ENCODE measurements at places on chromosomes 1 and 21.

DNA sequence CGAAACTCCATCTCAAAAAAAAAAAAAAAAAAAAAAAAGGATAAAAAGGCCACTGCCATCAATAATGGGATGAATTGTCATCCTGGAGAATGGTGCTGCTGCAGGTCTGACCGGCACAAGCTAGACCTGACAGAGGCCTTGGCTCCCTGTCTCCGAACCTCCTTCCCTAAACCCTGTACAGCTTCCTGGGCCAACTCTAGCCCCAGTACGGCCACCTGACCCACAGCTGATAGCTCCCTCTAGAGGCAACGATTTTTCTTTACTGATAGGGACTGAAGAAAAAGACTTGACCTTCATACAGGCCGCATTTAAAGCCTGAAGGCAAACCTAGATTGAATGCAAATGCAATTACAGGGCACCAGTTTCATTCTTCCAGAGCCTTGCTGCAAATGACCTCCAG lies 30.7 kb downstream of the NOL9 start:
- DNase-seq: peak; percentile 50

DNA sequence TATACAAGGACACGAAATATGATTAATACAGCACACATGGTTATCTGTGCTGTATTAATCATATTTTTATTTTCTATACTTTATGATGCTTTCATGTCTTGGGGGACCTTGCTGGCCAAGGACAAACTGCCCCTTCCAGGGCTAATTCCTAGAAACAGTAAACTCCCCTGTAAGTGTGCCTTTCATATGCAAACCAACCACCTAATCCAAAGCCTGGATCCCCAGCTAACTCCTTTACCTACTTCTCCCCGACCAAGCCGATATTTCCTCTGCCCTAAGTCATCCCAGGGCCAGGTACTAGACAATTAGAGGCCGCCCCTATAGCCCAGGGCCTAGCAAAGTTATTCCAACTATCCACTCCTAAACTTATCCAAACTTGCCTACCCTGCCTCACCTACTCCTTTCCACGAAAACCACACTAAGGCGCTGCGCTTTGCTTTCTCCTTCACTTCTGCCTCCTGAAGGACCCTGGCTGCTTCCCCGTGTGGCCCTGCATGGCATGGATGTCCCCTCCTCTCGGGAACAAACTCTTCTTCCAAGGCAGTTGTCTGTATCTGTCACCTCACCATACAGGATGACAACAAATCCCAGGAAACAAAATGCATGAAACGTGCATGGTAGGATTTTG lies 10.2 kb downstream of the SH3BP5L start:
- no peak for DNase-seq

- no peak for DNase-seq
Observed at GRCh38 chr1:214826619-214827018, 223.6 kb downstream of the CENPF start.

DNA sequence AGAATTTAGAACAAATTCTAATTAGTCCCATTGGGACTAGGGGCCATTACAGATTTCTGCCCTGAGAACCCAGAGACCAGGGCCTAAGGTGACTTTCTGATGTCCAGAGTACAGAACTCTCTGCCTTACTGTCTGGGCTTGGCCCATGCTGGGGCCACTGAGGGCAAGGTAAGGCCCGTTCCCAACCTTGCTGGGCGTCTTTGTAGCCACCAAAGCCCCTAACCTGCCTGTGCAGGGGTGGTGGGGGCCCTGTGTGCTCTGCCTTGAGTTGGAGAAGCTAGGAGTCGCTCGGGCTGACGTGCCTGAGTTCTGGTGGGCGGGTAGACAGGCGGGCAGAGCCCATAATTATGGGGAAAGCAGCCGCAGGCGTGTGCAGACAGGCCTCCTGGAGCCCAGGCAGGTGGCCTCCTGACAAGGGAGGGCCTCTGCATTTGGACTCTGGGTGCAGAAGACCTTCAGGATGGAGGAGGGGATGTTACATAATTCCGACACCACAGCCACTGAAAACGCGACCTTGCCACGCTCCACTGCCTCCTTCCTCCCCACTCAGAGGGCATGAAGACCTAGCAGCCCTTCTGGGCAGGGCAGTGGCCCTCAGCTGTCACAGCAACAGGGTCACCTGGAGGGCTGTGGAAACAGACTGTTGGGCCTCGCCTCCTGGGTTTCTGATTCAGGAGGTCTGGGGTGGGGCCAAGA lies 239.9 kb upstream of the TMEM51 start:
- DNase-seq: peak; percentile 65

- no peak for DNase-seq
Observed at GRCh38 chr1:31517301-31517700, 59.0 kb upstream of the TINAGL1 start.

DNA sequence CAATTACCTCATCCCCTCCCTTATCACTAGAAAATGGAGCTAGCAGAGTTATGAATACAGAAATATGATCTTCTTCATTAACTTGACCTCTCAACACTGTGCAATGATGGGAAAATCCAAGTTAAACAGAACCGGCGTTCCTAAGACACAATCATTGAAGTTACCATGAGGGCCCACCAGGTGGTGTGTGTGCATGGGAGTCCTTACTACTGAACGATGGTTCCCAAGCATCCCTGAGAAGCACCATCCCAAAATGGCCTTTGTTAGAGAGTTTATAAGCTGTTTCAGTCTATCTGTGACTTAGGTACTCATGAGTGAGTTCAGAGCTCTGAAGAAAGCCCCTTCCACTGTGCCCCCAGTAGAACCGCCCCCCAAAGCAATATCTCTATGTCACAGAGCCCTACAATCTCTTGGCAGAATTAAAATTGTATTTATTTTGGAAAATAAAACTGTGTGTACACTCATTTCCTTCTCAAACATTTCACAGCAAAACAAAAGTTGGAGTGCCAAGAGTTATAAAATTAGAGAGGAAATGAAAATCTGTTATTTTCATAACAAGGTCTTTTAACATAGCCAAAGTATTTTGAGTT lies 56.8 kb downstream of the PLD5 start:
- DNase-seq: peak; percentile 34

DNA sequence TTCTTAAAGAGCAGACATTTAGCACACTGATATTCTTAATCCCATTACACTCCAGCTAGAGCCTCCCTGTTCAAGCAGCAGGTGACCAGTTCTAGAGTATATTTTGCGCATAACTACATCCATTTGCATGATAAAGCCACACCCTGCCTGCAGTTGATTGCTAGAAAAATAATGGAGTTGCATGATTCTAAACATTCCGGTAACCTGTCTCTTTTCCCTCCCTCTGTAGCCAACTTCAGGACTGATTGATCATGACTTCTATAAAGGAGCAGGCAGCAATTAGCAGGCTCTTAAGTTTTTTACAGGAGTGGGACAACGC lies 14.9 kb downstream of the ARMH1 start:
- DNase-seq: no peak

DNA sequence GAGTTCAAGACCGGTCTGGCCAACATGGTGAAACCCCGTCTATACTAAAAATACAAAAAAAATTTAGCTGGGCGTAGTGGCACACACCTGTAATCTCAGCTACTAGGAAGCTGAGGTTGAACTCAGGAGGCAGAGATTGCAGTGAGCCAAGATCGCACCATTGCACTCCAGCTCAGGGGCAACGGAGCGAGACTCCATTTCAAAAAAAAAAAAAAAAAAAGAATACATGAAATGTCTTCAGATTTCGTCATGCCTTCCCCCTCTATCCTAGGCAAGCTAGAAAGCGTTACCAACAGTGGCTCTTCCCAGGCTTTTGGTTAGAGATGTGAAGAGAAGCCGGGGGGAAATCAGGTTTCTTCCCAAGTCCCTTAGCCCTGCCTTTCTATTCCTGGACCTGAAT lies 3.6 kb downstream of the TFF1 start:
- DNase-seq: no peak

DNA sequence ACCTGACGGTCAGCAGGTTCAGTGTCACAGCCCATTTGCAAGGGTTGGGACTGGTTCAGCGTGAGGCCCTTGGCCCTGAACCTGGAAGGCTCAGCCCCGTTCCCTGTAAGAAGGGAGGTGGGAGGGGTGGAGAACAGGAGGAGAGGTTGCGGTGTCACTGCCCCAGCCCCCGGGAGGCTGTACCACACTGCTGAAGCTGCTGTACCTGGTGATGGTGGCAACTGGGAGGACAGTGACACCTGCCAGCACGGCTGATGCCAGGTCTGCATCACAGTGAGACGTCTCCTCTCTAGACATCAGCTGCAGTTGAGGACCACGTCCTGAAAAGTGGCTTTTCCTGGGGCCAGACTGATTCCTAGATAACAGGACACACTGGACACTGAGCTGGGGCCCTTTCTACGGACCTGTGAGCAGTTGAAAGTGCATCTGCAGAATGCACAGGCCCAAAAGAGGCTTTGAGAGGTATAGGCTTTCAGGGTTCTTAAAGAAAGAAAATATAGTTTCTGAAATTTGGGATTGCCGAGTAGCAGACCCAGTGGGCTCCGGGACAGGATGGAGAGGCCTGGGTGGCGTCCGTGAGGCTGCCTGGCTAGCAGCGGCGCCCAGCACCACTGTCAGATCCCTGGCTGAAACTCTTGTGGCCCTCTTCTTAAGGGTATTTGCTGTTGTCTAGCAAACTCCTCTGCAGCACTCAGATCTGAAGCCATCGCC lies 47.7 kb downstream of the COQ8A start:
- no peak for DNase-seq

DNA sequence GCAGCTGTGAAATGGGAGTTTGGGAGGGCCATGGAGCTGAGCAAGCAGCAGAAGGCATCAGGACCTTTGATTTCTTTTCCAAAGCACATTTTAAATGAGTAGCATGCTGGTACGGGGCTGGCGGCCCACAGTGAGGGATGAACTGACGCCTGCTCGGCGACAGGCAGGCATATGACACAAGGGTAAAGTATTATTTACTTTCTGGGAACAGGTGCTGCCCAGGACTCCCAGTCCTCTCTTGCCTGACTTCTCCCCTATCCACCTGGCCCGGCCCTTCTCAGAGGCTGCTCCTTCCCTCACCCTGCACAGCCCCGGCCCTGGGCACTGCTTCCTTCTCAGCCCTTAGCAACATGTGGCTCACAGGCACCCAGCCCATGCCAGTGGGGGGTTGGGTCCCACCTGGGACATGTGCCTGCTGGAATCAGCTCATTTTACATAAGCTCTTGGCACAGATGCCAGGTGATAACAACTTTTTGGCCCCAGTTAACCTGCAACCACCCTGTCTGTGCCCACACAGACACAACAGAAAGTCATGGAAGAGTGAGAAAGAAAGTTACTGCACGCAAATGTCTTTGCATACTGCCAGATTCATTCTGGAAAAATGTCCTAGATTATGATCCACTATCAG lies 112.3 kb upstream of the GADD45A start:
- no peak for DNase-seq

GRCh38 chr21:46560568-46561444 lies 44.1 kb downstream of the S100B start:
- no peak for DNase-seq

DNA sequence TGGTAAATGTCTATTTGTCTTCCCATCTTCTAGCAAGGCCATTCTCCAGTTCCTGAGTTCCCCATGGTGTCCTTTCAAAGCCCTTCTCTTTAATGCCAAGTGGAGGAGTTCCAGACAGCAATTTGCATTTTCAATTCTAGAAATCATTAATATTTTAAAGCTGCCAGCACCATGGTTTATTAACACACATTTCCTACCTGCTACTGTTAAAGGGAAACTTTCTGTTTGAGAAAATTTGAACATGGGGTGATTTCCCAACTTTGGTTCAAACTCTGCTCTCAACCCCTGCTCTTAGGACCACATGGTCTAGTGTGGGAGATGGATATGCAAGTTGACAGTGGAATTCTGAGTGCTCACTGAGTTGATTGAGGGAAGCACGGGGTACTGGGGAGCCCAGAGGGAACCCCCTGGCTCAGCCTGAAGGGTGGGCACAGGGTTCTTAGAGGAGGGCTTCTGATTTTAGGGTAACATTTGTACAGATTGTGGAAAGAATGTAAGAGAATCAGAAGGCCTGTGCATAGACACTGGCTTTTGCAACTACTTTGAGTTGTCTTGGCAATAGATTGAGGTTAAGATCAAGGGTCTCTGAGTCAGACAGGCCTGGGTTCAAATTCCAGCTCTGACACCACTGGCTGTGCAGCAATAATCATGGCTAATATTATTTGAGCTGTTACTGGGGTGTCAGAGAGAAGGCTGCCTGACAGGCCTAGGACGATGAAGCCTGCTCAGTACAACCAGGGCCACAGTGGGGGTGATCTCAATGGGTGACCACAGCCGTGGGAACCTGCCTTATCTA lies 97.8 kb downstream of the BEND5 start:
- DNase-seq: no peak

GRCh38 chr1:154559466-154560044 lies 1.1 kb upstream of the UBE2Q1 start:
- DNase-seq: peak; percentile 82

- no peak for DNase-seq
Observed at GRCh38 chr1:167456524-167456923, 61.8 kb downstream of the CD247 start.

DNA sequence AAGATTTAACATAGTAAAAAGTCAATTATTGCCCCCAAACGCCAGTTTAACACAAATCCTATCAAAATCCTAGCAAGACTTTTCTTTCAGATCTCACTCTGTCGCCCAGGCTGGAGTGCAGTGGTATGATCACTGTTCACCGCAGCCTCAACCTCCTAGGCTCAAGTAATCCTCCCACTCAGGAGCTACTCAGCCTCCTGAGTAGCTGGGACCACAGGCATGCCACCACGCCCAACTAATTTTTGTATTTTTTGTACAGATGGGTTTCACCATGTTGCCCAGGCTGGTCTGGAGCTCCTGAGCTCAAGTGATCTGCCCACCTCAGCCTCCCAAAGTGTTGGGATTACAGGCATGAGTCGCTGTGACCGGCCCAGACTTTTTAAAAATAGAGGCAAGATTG lies 4.8 kb downstream of the SNIP1 start:
- DNase-seq: no peak

GRCh38 chr1:9363061-9363471 lies 70.4 kb downstream of the SPSB1 start:
- no peak for DNase-seq

- no peak for DNase-seq
Observed at GRCh38 chr1:82836973-82837680, 1036.4 kb downstream of the ADGRL2 start.

DNA sequence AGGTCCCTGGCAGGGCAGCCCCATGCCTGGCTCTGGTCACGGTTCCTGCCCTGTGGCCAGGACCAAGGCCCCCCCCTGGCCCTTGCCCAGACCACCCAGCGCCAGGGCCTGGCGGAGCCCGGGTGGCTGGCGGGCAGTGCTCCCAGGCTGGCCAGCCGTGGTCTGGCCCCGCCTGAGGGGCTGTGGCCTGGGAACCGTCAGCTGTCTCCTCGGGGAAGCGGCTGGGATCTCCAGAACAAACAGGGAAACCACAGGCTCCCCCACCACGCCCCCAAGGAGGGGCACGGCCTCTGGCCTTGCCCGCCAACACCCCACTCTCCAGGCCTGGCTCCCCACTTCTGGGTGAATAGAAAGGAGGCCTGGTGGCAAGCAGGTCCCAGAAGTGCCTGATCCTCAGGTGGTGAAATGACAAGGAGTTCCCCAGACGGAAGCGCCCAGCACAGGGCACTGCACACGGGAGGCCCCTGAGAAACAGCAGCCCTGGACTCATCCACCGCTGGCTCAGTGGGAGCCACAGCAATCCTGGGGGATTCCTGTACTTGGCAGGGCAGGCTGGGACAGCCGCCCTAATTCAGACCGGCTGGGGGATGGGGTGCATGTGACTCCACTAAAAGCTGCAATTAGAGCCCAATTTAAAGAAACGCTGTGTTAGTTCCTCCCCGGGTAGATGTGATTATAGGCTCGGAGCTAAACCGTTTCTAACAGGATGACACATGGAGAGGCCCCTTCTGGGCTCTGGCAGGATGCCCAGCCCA lies 78.9 kb downstream of the RAP1GAP start:
- no peak for DNase-seq

GRCh38 chr1:234996245-234996757 lies 132.3 kb downstream of the TOMM20 start:
- DNase-seq: no peak

Measured in GM13977 (cell line).